ENCODE measurements at places on chromosomes 1 and 21.

DNA sequence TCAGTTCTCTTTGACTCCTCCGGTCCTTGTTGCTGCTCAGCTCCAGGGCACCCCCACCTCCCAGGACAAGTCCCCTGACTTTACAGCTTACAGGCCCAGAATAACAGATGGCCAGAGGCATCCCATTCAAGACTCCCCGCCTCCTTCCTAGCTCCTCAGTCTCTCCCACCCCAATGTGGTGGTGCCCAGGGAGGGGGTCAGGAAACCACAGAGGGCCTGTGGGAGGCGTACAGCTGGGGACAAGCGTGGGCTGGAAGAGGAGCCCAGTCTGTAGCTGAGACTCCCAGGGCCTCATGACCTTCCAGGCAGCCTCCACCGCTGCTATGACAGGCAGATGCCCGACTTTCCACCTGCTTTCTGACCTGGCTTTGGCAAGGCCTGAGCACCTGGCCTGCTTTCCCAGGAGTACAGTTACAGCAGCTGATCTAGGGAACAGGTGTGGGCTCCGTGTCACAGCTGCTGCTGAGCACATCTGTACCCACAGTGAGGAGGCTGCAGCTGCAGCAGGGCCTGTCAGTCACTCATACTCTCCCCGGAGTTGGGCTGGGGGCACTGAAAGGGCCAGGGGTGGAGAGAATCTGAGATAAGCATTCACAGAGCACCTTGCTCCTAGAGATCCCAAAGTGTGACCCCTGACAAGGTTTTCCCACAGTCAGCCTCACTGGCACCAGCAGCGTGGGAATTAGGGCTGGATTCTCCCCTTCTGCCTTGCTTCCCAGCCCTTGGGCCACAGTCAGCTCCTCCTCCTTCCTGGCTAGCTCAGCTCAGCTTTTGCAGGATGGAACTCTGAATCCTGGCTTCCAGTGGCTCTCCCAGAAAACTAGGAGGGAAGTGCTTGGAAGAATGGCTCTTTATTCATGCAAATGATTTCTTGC is 7.1 kb upstream of the NAV1 start:
- no peak for DNase-seq

DNA sequence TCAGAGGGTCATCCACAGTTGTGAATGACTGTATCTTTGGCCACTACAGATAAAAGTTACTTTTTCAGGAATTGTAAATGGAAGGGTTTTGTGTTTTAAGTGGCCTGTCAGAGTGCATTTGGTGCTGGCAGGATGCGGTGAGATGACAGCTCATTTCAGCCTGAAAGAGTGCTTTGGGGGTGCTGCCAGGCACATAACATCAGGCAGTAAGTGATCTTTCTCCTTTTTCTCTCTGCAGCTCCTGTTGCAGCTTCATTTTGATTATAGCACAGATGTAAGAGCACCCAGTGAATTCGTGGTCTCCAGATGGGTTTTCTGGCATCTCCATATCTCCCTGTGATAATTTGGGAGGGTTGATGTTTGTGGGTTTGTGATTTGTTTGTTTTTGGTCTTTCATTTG is 14.8 kb upstream of the FAM163A start:
- no peak for DNase-seq

DNA sequence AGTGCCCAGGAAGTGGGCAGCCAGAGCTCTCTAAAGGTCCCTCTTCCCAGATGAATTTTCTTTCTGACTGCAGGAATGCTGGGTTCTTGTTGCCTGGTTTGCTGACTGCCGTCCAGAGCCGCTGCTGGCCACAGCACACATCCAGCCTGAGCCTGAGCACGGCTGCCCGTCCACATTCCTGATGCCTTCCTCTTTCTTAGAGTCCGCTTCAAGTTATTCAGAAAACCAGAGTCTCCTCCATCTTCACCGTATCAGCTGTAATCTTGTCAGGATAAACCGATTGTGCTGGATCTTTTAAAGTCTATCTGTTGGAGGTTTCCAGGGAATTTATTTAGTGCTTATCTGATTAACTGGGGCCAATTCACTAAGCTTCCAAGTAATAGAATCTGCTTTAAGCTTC is 84.8 kb upstream of the BCAR3 start:
- DNase-seq: no peak

- no peak for DNase-seq
Measured at GRCh38 chr1:76264642-76265041, 190.1 kb downstream of the ST6GALNAC3 start.

DNA sequence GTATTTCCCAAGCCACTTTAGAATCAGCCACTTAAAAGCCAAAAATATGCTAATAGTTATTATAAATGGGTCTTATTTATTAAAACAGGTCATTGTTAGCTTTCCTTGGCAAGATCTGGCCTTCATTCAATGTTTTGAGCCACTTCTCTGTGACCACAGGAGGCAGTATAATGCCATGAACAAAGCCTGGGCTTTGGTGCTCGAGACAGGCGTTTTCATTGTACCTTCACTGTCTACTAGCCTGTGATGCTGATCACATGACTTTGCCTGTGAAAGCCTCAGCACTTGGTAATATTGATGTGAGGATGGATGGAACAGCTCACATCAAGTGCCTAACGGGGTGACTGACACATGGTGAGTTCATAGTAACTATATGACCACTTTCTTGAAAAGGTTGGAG is 217.0 kb downstream of the RWDD3 start:
- DNase-seq: no peak

DNA sequence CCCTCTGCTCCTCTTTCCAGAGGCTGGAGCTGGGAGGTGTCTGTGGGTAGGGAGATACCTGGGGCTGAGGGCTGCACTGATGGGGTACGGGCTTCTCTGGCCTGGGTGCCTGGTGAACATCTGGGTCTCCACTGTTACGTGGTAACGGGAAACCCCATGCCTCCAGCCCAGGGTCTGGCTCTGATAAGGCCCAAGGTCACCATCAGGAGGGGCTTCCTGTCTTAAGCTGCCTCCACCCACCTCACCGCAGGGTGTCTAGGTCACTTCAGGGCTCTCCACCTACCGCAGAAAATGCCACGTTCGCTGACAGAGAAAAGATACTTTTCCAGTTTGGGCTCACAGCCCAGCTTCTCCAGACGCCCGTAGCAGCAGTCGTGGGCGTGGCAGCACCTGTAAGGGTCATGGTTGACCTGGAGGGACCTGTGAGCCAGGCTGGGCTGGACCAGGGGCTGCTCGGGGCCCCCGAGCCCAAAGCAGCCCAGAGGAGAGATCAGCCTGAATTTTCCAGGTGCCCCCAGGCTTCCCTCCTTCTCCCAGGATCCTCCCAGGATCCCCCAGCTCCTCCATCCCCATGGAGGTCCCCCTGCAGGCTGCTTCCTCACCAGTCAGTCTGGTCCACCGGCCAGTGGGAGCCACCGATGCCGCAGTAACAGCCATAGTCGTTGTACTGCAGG is 1.3 kb downstream of the PLA2G2E start:
- DNase-seq: no peak

- DNase-seq: no peak
Measured at GRCh38 chr1:117037802-117038201, 22.3 kb upstream of the TTF2 start.

DNA sequence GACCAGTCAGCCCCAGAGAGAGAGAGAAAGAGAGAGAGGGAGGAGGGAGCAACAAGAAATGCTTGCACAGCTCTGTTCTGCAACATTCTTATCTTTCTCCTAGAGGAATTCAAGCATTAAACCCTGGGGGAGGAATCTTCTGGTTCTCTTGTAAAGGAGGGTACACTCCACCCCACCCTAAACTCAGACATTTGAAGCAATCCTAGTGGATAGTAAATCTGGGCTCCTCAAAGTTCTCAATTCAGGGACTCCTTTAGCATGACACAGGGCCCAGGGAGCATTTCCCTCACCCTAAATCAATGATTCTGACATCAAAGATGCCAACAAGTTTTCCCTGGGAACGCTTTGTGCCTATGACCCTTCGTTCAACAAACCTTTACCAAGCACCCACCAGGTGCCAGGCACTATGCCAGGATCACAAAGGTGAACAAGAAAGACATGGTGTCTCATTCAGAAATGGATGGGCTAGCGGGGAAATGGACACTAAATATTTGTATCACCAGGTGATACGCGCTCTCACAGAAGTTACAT is 11.9 kb upstream of the CAPN2 start:
- no peak for DNase-seq
